ENCODE measurements at places on chromosomes 3 and 15.

DNA sequence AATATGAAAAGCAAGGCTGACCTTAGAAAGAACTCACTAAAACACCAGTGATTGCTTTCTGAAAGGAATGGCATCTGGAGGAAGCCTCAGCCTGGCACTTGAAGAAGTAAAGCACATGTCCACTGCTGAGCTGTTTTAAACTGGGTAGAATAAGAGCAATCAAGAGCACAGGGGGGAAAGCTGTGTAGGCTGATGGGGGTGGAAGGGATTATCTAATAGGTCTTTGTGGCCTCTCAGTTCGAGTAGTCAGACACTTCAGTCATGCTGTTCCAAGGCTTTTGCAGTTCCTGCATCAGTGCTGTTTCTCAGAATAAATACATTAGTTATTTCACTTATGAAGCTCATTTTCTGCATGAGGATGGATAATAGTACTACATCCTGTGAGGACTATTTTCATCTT lies 22.6 kb downstream of the CCDC191 start:
- H3K27me3 ChIP-seq = no peaks in the 10 kb centered on the region
- no peak overlapping the region for H3K27ac ChIP-seq
- H3K36me3 ChIP-seq = peaks cover 9% of the 10 kb centered on the region
- no peak overlapping the region for H3K4me3 ChIP-seq

DNA sequence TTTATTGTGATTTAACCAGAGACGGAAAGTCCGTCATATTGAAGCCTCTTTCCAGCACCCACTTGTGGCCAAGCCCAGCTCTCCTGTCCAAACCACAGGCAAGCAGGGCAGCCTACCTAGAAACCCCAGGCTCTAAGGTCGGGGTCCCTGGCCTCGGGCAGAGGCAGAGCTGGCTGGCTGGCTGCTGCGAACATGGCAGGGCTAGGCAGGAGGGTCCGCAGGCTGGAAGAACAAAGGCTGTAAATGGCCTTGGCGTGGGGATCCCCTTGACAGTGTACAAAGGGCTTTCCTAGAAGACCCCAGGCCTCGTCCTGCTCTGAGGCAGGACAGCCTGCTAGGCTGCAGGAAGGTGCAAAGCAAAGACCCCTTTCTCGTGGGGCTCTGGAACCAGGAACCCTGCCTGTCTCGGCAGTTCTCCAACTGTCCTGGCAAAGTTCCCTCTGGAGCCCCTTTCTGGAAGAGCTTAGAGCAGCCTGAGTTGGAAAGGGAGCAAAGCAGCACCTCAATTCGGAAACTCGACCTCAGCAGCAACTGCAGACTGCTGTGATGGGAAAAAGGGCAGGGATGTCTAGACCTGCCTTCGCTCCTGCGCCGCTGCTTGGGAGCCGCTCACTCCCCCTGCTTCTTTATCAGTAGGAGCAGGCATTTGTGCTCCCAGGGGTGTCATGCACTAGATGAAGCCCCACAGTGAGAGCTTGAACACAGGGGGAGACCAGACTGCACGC lies 8.5 kb downstream of the CALML4 start:
- no peak for DNase-seq
- no peak overlapping the region for H3K4me3 ChIP-seq
- no peak overlapping the region for H3K27ac ChIP-seq

GRCh38 chr3:162217647-162218046 lies 721.0 kb downstream of the OTOL1 start:
- no peak for DNase-seq
- H3K27me3 ChIP-seq = no peaks in the 10 kb centered on the region
- no peaks in the 10 kb centered on the region for H3K4me1 ChIP-seq
- H3K36me3 ChIP-seq = no peaks in the 10 kb centered on the region

GRCh38 chr3:126149256-126149902 lies 31.0 kb downstream of the ALDH1L1 start:
- no peaks in the 10 kb centered on the region for H3K4me1 ChIP-seq
- DNase-seq = no peak
- no peaks in the 10 kb centered on the region for H3K36me3 ChIP-seq
- peaks cover 1% of the 10 kb centered on the region for H3K27me3 ChIP-seq

- H3K27me3 ChIP-seq = no peaks in the 10 kb centered on the region
- no peak overlapping the region for H3K4me3 ChIP-seq
Observed at GRCh38 chr15:31609258-31609681, 282.6 kb downstream of the KLF13 start.

GRCh38 chr3:168044049-168044448 lies 51.7 kb downstream of the GOLIM4 start:
- no peaks in the 10 kb centered on the region for H3K36me3 ChIP-seq
- H3K4me3 ChIP-seq = no peak overlapping the region
- no peak overlapping the region for H3K27ac ChIP-seq

DNA sequence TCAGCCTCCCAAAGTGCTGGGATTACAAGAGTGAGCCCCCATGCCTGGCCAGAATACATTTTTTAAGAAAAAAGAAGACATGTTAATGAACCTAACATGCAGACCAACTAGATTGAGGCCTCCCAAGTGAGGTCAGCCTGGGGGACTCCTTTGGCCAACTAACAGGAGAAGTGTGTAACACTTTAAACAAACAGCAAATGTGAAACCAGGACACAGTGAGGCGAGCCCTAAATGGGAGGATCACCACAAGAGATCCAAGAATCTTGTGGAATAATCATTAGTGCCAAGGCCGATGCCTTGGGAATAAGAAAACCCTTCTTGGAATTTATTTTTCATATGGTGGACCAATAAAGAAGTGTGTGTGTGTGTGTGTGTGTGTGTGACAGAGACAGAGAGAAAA lies 73.9 kb downstream of the ATP10A start:
- no peaks in the 10 kb centered on the region for H3K4me1 ChIP-seq
- H3K4me3 ChIP-seq = no peak overlapping the region
- no peaks in the 10 kb centered on the region for H3K27me3 ChIP-seq
- no peaks in the 10 kb centered on the region for H3K36me3 ChIP-seq
- DNase-seq = no peak

DNA sequence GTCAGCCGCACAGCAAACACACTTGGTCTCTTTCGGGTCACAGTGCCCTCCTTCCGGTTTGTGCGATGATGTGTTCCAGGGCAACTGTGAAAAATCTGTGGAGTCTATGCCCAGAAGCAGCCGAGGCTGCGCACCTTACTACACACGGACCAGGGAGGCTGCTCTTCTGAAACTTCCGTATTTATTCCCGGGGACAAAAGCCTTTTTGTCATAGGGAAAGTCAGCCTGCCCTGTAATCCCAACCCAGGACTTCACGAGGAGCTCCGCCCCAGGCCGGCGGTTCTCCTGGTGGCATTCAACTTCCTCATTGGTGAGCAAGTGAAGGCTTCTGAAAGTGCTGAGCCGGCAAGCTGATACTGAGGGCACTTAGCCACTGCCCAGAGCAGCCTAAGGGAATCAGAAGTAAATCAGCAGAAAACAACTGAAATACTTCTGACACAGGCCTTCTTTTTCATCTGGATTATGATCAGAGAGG lies 126.5 kb downstream of the FMN1 start:
- H3K4me3 ChIP-seq = no peak overlapping the region
- peaks cover 3% of the 10 kb centered on the region for H3K27me3 ChIP-seq
- H3K36me3 ChIP-seq = no peaks in the 10 kb centered on the region
- DNase-seq = no peak

DNA sequence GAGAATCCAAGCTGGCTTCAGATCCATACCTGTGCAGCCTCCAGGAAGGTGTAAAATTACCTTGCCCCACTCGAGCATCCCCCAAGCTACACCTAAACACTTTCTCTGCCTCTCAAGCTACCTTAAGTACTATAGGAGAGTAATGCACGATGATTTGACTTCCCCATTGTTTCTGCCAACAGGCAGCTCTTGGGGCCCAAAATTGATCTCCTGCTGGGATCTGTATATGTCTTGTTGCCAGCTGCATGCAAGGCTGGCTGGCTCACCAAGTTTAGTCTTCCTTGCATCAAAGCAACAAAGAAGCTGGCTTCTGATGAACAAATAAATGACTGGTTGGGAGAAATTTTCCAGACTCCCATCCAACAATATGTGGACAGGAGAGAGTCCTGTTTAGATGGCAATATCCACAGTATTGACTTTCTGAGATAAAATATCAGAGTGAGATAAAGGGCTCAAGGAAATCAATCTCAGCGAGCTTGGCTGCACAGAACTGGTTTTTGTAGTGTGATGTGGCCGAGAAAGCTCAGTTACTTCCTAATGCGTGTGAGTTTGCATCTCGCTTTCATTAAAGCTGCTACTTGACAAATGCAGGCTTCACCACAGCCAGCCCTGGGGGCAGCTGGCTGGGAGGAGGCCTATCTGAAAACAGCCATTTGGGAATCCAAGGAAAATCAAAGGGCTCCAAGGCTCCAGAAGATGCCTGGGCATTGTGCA lies 140.7 kb downstream of the MINAR1 start:
- no peak overlapping the region for H3K27ac ChIP-seq
- no peaks in the 10 kb centered on the region for H3K27me3 ChIP-seq
- no peaks in the 10 kb centered on the region for H3K36me3 ChIP-seq
- DNase-seq = no peak
- no peak overlapping the region for H3K4me3 ChIP-seq

- no peak for DNase-seq
- no peak overlapping the region for H3K4me3 ChIP-seq
- H3K27me3 ChIP-seq = no peaks in the 10 kb centered on the region
- H3K27ac ChIP-seq = no peak overlapping the region
- H3K36me3 ChIP-seq = no peaks in the 10 kb centered on the region
Observed at GRCh38 chr3:12356175-12356574, 67.3 kb downstream of the PPARG start.

DNA sequence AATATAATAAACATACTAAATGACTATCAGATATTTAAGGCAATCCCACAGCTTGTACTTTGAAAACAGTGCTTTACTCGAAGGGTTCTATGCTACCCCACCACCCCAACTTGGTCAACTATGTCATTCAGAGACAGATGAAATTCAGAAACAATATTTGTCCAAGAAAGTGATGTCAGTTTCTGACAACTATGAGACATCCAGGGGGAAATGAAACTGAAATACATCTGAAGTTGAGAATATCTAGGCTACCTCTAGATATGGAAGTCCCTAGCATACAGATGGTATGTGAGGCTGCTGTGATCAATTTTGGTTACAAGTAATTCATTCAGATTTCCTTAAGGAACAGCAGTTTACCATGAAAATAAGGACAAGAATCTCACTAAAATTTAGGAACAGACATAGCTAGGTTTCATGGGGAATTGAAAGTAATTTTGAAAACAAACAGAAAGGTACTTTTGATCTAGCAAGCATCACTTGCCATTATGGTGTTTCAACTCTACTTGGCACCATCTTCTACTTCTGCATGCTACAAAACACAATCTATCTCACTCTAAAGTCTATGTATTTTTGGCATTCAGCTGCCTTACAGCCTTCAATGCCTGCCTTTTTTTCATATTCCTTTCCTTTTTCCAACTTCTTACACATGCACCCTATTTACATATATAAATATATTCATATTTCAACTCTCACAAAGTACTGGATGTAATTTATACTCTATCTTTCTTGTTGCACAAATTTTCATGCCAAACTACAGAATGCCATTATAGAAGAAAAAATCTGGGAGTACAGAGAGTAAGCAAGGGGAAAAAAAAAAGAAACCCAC lies 21.7 kb downstream of the ATG3 start:
- peaks cover 64% of the 10 kb centered on the region for H3K36me3 ChIP-seq
- peaks cover 7% of the 10 kb centered on the region for H3K4me1 ChIP-seq
- no peak overlapping the region for H3K27ac ChIP-seq
- H3K4me3 ChIP-seq = no peak overlapping the region
- H3K27me3 ChIP-seq = no peaks in the 10 kb centered on the region
